ENCODE measurements at places on chromosomes 1 and 21.

GRCh38 chr1:7534061-7534825, 236.9 kb upstream of the VAMP3 start:
- no peak for DNase-seq

- DNase-seq = no peak
Observed at GRCh38 chr1:52288286-52288685, 77.7 kb downstream of the CC2D1B start.

- no peak for DNase-seq
Observed at GRCh38 chr1:188382851-188383250, 1554.1 kb downstream of the PLA2G4A start.

- DNase-seq = no peak
Observed at GRCh38 chr1:43285269-43285990, at the start of gene C1orf210. Gene C1orf210, minus strand, starts transcription at chr1:43285581. Its CDS starts 2,311 bp downstream, at chr1:43283270.

- no peak for DNase-seq
Observed at GRCh38 chr1:58011978-58012377, 534.5 kb downstream of the OMA1 start.

- peak; percentile 89 for DNase-seq
Observed at GRCh38 chr1:151611832-151612500, at the start of gene SNX27. Gene SNX27, plus strand, starts transcription at chr1:151612050. Its CDS starts 152 bp downstream, at chr1:151612202.

- DNase-seq = no peak
Observed at GRCh38 chr1:35379317-35380000, 111.0 kb downstream of the ZMYM4 start.

DNA sequence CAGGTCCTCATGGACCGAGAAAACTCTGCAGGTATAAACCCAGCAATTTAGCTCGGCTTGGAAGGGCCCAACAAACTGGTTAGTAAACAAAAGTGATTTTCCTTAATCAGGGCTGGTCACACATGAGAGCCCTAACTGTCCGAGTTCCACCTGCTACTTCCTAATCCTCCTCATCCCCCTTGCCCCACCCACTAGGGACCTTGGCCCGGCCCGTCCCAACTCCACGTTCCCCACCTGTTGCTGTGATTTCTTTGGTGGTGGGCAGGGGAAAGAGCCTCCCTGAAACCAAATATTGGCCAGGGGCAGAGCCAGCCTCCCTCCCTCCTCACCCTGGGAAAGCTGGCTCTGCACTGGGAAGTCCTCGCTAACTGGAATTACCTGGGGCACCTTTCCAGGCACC, 304.2 kb upstream of the PROX1 start:
- DNase-seq = no peak

- DNase-seq = no peak
Observed at GRCh38 chr1:229127301-229127700, 143.6 kb upstream of the RAB4A start.

DNA sequence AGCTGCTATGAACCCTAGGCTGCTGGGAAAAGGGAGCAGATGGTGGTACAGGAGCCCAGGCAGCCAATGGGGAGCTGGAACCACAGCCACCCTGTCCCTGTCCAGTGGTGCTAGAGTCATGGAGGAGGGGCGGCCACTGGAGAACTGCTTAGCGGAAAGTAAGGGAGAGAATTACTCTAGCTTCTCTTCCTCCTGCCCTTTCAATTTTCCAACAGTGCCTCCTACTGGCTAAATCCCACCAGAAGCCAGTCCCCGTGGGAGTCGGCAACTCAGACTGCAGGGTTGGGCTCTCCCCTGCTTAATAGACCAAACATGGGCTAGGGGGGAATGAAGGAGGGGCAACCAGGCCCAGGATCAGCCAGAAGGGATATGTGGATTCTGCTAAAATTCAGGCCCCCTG, 154.5 kb downstream of the ACTL8 start:
- DNase-seq = no peak

DNA sequence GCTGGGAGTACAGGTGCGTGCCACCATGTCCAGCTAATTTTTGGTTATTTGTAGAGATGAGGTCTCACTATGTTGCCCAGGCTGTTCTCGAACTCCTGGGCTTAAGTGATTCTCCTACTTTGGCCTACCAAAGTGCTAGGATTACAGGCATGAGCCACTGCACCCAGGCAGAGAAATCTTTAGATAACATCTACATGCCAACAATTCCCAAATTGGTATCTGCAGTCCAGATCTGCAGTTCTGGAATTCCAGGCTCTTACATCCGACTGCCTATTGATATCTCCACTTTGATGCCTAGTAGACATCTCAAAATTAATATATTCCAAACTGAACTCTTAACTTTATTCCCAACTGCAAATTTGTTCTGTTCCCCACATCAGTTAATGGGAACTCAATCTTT, 23.3 kb downstream of the INAVA start:
- DNase-seq = no peak

DNA sequence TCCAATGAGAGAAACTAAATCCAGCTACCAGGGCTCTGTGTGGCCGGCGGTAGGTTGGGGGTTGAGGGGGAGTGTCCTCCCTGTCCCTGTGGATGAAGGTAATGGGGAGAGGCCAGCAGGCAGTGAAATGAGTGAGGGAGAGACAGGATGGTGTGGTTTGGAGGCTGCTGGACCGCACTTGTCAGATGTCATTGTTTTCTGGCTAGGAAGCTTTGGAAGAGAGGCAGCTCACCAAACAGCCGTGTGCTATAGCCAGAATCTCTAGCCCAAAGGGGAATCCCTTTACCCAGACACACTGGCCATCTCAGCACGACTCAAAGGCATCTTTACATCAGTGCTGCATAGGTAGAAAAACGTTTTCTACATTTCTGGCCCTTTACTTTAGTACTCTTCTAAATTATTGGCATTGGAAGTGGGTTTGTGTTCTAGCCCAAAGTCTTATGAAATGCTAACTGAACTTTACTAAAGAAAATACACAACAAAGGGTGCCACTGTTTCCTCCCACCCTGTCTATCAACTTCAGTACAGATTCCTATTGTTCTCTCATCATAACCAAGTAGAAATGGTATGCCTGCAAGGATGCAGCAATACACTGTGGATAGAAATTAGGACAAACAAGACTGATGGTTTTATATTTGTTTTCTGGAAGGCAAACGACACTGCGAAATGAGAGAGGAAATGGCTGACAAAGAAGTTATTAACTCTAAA, 95.9 kb upstream of the COA6 start:
- DNase-seq = no peak

- DNase-seq = no peak
Observed at GRCh38 chr1:17895986-17896385, 140.9 kb downstream of the ACTL8 start.

- DNase-seq = no peak
Observed at GRCh38 chr1:246052603-246053002, 454.5 kb downstream of the SMYD3 start.

GRCh38 chr1:15848929-15849774, 1.6 kb downstream of the SPEN start:
- DNase-seq = peak; percentile 54

DNA sequence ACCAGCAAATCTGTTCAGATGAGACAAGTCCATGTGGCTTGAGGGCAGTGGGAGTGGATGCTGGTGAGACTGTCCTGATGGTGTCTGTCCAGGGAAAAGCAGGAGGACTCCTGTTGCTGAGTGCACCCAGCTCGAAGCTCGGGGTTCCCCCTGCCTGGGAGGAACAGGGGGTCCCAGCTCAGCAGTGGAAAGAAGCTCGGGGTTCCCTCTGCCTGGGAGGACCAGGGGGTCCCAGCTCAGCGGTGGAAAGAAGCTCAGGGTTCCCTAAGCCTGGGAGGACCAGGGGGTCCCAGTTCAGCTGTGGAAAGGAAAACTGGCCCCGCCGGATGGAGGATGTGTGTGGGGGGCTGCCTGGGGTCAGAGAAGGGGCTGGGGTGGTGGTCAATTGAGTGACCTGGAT, 39.1 kb downstream of the CRYAA start:
- no peak for DNase-seq

- no peak for DNase-seq
Observed at GRCh38 chr21:29025328-29025713, 853 bp downstream of the USP16 start.

- no peak for DNase-seq
Observed at GRCh38 chr1:24567792-24568388, 12.0 kb downstream of the NCMAP start.

- no peak for DNase-seq
Observed at GRCh38 chr1:7703321-7704213, 67.5 kb upstream of the VAMP3 start.

GRCh38 chr1:159992161-159992560, 38.1 kb upstream of the SLAMF9 start:
- no peak for DNase-seq

GRCh38 chr21:46080171-46081021, 17.5 kb upstream of the COL6A2 start:
- no peak for DNase-seq

DNA sequence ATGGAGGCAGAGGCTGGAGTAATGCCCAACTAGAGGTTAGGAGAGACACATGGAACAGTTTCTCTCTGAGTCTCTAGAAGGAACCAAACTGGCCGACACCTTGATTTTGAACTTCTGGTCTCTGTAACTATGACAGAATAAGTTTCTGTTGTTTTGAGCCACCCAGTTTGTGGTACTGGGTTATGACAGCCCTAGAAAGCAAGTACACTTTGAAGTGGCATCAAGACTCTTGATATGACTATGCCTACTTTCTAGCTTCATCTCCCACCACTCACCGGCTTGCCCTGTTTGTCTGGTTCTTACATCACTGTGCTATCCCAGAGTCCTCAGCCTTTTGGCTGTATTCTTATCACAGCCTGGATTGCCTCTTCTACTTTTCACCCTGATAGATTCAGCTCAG, 230.3 kb upstream of the USP24 start:
- DNase-seq = no peak

DNA sequence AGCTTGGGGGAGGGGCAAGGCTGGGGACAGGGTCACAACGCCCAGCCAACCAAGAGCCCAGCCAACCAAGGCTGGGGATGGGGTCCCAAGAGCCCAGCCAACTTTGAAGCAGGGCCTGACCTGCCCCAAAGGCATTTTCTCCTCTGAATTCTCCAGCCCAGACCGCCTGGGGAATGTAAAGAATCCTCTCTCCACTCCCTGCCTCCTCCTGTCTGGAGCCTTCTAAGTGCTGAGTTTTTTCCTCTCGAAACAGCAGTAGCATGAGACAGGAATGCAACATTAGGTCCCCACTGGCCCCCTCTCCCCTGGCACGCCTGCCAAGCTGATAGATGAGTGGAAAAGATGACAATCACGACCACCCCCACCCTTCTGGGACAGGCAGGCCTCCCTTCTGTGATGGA, 17.0 kb downstream of the C1orf198 start:
- no peak for DNase-seq

DNA sequence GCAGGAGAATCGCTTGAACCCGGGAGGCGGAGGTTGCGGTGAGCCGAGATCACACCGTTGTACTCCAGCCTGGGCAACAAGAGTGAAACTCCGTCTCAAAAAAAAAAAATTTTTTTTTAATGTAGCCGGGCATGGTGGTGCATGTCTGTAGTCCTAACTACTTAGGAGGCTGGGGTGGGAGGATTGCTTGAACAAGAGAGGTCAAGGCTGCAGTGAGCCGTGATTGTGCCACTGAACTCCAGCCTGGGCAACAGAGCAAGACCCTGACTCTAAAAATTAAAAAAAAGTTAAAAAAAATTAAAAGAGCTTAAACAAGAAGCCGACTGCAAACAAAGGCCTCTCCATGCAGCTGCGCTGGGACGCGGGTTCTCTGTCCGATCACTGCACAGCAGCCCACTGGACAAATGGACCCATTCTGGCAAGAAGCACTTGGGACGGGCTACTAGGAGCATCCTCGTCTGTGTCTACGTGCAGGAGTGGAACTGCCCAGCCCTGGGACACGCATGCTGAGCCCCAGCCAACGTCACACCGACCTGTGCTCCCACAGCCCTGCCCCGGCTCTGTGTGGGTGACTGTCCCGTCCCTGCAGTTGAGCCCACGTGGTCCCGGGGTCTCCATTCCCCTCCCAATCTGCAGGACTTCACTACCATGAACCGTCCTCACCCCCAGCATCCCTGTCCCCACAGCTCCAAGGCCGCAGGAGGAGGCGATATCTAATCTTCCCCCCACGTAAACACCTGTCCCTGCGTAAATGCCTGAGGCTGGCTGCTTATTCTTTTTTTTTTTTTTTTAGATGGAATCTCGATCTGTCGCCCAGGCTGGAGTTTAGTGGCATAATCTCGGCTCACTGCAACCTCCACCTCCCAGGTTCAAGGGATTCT, 12.3 kb downstream of the SLC35E2B start:
- no peak for DNase-seq

- no peak for DNase-seq
Observed at GRCh38 chr1:221012120-221012519, 132.9 kb downstream of the HLX start.

DNA sequence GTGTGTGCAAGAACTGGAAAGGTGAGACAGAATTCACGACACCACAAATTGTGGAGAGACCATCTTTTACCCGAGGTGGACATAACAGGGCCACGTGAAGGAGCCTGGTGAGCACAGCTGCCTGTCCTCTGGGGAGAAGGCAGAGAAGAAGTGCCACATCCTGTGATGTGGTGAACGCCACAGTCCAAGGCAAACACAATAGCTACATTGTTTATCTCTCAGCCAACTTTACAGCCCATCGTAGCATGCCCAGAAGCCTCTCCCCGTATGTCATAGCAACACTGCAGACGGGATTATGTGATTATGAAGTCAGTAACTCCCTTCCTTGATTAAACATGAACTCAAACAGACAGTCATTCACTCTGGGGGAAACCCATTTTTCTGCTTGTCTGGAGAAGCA, 612.2 kb downstream of the SMYD3 start:
- no peak for DNase-seq

- DNase-seq = no peak
Observed at GRCh38 chr1:222079566-222079965, 337.7 kb upstream of the DUSP10 start.

DNA sequence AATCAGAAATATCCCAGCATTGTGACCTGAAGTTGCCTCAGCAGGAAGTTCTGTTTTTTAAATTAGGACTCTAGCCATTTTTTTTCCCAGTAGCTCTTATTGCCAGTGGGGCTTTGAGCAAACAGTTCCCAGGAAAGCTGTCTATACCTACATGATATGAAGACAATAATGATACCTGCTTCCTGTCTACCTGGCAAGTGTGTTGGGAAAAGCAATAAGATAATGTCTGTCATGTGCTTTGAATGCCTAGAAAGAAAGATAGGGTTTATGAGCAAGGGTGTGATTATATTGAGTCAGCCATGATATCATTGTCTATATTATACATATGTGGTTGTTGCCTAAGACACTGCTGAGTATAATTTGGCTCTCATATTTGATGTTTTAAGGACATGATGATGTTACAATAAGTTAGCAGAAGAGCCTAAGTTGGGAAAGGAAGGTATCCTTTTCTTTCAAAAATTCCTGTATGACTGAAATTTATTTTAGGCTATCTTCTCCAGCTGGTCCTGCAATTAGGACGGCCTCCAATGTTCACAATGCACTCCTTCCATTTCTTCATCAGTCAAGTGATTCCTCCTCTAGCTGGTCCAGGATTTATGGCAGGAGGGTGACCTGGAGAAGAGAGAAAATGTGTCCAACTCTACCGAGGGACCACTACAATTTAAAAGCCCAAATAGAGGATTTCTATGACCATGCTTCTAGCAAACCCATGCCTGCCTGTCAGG, 99.6 kb upstream of the CDC42BPA start:
- no peak for DNase-seq

GRCh38 chr1:203364094-203364801, 13.3 kb upstream of the FMOD start:
- DNase-seq = no peak
